ENCODE measurements at places on chromosomes 16 and 17.

DNA sequence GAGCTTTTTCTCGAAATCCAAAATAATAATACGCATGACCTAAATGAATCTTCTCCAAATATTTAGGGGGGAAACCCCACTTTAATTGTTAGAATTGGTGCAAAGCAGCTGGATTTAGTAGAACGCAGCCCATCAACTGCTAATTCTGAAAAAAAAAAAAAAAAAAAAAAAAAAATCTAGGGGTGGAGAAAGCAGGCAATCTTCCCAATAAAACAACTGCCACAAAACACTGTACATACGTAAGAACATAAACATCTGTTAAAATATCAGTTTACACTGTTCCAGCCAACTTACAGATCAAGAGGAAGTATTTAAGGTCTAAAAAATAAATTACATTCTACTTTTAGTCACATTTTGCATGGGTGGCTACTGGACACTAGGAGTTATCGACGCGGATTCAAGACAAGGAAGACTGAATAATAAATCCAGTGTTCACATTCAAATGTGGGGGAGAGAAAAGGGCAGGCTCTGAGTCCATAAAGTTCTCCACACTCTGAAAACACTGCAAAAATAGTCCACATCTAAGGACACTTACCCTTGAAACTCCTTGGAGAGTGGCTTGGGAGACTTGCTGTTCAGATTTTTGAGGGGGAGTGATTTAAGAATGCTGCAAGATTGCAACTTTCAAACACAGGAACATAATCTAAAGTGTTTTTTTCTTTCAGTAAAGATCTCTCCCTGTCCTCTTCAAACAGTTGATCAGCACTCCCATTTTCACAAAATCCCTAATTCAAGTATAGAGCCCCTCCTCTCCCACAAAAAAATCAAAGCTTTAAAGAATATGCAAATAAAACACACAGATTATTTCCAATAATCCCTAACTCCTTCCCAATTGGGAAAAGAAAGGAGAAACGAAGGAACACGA, 1.3 kb downstream of the APPBP2 start:
- no peak for DNase-seq

DNA sequence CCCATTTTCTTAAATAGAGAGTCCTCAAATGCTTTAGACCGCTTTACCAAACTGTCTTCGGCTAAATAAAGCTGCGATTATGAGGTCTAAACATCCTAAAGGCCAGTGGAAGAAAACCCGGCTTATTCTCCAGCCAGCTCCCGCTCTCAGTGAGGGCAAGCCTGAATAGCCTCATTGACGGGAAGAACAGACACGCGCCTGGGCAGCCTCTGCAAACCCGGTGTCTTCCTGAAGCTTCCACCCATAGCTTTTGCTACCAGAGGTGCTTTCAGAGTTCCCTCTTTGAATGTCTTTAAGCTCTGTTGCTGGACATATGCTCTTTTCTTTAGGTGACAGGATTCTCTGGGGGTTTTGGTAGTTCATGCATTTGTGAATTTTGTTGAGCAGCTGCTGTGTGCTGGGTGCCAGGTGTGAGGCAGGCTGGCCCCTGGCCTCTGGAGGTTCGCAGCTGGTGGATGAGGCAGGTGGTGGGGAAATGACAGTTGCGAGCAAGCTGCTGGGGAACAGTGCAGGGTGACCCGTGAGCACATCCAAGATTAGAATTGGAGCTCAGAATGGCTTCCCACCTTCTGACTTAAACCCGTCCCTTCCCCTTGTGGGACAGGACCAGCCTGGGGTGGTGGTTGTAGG, 44.7 kb downstream of the CRISPLD2 start:
- no peak for DNase-seq

DNA sequence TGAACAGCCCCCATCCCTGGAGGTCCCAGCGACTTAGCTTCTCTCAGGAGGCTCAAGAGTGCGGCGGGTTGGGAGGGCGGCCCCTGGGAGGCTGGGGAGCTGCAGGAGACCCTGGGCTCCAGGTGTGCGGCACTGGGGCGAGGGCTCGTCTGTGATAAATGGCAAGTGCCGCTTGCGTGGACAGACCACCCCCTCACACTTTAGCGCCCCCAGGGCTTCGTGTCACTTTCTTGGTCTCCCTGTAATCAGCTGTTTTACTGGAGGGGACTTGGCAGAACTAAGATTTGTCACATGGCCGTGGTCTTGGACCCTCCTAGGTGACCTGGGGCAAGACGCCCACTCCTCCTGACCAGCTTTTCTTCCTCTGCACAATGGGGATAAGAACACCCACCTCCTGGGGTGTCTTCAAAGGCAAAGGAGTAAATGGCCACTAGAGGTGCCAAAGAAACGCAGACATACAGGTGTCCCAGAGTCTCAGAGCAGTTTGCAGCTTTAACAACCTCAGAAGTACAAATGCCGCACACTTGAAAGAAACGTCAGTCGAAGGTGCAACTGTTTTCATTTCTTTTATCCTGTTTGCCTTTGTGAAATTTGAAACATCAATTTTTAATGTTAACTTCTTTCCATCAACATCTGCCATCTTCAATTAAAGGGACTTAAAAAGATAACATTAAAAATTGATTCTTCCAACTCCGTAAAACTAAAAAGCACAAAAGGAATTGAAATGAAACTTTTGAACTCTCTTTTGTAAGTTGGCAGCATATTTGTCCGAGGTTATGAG, 946 bp downstream of the OSGIN1 start:
- DNase-seq: peak; percentile 52

- DNase-seq: no peak
These were observed 77.6 kb upstream of the DNAJA2 start for GRCh38 chr16:47051031-47051430.

DNA sequence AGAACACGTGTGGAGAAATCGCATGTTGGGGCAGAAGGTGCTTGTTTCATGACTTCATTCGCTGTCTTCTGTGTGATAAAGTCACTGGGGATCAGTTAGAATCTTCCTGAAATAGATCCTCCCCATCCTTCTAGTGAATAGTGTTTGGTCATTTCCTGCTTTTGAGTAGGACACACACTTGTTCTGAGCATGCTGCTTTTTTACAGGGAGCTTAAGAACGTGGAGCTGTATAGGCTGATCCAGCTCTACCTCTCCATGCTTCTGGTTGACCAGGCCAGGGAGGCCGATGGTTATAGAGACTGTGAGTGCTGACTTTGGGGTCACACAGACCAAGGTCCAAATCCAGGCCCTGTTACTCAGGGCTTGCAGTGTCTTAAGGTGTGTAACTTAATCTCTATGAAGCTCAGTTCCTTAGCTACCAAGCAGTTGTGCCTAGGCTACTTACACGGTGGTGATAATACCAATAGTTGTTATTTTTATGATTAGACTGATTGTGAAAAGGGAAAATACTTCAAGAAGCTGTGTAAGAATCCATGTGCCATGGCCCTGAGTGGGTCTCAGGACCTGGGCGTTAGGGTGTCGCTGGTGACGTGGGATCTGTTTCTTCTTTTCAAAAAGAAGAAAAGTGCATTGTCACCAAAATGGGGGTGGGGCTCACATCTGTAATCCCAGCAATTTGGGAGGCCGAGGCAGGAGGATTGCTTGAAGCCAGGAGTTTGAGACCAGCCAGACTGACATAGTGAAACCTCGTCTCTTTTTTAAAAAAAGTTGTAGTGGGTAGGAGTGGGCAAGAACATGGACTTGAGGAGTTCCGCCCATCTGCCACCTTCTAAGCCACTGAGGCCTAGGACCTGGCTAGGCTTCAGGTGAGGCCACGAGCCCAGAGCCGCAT, 64.1 kb upstream of the LGALS9 start:
- no peak for DNase-seq

DNA sequence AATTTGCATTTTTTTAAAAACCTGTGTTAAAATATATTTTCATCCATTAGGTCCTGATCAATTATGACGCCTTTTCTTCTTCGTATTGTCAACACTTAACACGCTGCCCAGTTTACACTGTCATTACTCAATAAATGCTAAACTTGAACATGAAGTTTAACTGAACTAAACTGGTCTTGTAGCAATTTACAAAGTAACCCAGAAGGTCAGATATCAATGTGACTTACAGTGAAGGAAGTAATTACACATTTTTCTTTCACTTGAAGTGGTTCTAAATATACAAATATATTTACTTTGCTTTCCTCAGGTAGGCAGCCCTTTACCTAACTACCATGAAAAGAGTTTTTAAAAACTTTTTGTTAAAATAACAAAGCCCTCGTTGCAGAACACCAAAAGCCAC, 256.5 kb upstream of the AXIN2 start:
- no peak for DNase-seq

DNA sequence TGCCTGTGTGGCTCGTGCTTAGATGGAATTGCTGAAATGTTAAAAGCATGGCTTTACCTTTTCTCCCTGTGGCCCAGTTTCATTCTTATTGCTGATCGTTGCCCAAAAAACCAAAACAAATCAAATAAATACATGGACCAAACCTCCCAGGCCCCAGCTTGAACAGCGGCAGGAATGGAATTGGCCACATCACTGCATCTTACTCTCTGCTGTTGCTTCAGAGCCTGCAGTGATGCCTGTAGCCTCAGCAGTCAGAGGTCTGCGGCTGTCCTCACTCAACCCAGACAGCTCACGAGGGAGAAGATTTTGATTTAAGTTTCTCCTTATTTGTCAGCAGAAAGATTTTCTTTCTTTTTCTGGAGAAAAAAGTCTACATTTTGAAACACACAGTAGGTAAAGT, 91.5 kb downstream of the NPIPB11 start:
- DNase-seq: no peak

DNA sequence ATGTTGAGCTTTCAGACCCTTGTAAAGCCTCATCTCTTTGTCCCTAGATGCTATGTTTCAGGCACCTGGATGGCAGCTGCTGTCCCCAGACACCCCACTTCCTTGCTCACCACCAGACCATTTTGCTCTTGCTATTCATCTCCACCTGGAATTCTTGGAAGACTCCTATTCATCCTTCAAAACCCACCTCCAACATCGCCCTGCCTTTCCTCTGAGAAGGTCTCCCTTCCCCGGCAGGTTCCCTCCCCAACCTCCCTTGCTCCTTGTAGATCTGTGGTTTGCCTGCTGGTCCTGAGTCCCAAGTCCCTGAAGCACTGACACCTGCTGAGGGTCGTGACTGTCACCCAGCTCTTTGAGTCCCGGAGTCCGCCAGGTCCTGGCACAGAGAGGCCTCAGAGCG, 9.9 kb downstream of the ZNF469 start:
- DNase-seq: no peak
